ENCODE measurements at places on chromosomes 2 and 18.

- DNase-seq: no peak
These were observed 311.3 kb downstream of the TNS1 start for GRCh38 chr2:217691516-217691915.

DNA sequence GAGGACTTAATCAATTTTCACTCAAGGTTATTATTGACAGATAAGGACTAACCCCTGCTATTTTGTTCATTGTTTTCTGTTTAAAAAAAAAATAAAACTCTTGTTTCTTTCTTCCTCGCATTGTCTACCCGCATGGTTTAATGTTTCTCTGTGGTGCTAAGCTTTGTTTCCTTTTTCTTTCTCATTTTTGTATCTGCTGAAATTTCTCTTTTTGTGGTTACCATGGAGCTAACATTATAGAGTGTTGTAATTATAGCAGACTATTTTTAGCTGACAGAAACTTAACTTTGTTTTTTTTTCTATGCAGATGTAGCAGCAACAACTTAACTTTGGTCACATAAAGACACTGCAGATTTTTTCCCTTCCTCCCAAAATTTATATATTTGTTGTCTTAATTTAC is 43.1 kb upstream of the CHN1 start:
- DNase-seq: no peak

DNA sequence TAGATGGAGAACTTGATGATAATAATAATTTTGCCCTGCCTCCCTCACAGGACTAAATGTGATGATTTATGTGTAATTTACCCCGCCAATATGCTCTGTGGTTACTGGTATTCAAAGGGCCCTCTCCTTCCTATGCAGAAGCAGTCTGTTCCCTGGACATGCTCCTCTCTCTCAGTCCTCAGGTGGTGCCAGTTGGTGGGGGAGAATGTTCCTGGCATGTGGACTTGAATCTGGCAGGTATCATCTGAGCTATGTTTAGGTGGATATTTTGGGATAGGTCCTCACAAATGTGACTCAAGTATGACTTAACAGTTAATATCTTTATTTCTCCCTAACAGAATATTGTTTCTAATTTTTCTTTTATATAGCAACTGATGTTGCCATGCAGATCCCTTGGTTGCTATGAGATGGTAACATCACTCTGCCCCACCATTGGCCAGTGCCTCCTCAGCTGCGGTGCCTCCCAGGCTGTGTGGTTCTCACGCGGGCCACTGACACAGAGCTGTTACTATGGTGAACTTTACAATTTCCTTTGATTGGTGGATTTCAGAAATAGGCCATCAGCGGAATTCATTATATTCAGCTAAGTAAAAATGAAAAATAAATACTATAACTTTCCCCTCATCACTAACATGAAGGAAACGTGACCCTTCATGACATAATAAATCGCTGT is 106.7 kb upstream of the PELI1 start:
- DNase-seq: peak; percentile 74

DNA sequence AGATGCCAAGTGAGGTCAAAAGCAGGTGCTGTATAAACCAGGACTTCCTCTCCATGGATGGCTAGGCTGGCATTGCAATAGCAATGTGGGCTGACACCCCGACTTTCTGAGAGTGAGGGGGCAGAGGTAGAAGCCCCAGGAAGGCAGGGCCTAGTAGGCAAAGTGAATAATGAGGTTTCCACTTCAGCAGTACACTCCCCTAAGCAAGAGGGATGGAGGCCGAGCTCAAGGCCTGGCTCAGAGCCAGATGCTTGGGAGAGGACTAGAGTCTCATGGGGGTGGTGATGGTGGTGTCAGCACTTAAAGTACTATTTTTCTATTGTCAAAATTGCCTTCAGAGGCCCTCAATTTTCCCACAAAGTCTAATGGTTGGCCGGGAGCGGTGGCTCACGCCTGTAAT is 41.6 kb upstream of the HK2 start:
- DNase-seq: no peak

- no peak for DNase-seq
These were observed 160.1 kb downstream of the ALK start for GRCh38 chr2:29761278-29761677.

DNA sequence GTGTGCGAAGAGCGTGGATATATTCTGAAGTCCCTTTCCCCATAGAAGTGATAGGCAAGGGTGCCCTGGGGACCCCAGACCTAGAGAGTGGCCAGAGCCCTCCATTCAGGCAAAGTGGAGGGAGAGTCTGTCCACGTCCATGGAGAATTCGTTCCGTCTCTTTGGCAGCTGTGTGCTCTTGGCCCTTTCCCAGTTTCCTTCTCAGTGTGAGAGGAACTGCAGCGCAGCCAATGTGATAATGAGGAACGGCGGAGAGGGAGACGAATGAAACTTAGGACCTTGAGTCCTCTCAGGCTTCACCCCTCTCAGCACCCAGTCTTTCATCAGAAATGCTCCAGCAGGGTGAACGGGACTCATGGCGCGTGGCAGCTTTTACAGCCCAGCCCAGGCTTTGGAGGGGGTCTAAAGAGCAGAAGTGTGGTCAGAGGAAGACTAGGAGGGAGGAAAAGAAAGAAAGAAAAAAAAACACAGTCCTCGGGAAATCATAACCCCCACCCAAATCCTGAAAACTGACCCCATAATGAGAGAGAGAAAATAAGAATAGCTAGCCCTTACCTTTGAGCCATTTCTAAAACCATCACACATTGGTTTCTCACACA is 95.0 kb upstream of the RIOK3 start:
- peak; percentile 40 for DNase-seq

GRCh38 chr18:8380926-8381325 is 228.3 kb upstream of the RAB12 start:
- no peak for DNase-seq

All from posterior cingulate gyrus (tissue), 11 donors.